ENCODE measurements at places on chromosomes 4 and X.

GRCh38 chrX:19836337-19836736 lies 51.1 kb downstream of the SH3KBP1 start:
- DNase-seq = no peak

DNA sequence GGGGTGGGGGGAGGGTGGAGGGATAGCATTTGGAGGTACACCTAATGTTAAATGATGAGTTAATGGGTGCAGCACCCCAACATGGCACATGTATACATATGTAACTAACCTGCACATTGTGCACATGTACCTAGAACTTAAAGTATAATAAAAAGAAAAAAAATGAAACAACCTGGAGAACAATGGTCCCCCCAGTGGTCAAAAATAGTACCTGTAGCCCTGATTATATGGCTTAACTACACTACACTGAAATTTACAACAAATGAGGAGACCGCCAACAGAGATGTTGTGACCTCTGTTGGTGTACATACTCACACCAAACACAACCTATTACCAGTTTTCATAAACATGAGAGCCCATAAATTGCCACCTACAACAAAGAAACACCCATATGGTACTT lies 7.3 kb upstream of the MAGEE1 start:
- no peak for DNase-seq

DNA sequence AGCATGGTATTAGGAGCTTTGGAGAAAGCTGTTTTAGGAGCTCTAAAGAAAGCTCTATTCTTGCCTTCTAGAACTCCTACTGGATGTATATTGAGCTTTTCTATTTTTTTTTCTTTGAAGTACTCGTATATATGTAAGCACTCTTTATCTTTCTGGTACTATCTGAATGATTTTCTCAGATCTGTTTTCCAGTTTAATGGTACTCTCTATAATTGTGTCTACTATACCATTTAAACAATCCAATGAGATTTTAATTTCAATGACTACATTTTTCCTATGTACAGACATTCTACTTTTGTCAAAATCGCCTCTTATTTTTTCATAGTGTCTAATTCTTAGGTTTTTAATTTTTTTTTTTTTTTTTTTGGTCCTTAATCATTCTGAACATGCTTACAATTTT lies 328.1 kb downstream of the DCTD start:
- DNase-seq = no peak

- DNase-seq = no peak
Observed at GRCh38 chr4:46124773-46125413, 1.0 kb upstream of the GABRG1 start.
